ENCODE measurements at places on chromosomes 2 and 18. TPM values are rescaled to one million over a fixed set of nuclear protein-coding genes. Genes with fewer than 3 reads are reported as not detected.

DNA sequence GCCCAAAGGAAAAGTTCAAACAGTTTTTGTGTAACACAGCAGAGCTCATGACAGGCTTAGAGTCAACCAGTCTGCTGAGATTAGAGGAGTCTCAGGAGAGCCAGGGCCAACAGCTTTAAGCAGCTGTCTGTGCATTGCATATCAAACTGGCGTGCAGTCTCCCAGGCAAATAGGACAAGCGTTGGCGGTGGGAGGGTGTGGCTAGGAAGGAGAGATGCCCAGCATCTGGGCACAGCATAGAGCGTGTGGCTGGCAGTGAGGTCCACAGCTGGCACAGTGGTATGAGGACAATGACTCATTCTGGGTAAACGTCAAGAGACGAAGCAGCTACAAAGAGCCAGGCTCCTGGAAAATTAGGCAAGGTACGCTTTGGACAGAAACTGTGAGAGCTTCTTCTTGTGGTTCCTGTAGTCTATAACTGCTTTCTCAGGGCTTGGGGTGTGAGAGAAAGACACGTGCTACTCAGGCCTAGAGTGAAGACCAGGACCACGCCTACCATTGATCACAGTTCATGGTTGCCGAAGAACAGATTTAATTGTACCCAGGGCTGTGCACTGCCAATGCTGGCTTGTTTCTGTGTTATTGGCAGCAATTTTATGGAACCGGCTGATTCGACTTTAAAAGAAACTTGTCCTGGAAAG, 14.8 kb downstream of the ZAP70 start:
- H3K27me3 ChIP-seq: peaks cover 4% of the 10 kb centered on the region
- no peak overlapping the region for H3K4me3 ChIP-seq
- H3K36me3 ChIP-seq: no peaks in the 10 kb centered on the region
- no peaks in the 10 kb centered on the region for H3K4me1 ChIP-seq

DNA sequence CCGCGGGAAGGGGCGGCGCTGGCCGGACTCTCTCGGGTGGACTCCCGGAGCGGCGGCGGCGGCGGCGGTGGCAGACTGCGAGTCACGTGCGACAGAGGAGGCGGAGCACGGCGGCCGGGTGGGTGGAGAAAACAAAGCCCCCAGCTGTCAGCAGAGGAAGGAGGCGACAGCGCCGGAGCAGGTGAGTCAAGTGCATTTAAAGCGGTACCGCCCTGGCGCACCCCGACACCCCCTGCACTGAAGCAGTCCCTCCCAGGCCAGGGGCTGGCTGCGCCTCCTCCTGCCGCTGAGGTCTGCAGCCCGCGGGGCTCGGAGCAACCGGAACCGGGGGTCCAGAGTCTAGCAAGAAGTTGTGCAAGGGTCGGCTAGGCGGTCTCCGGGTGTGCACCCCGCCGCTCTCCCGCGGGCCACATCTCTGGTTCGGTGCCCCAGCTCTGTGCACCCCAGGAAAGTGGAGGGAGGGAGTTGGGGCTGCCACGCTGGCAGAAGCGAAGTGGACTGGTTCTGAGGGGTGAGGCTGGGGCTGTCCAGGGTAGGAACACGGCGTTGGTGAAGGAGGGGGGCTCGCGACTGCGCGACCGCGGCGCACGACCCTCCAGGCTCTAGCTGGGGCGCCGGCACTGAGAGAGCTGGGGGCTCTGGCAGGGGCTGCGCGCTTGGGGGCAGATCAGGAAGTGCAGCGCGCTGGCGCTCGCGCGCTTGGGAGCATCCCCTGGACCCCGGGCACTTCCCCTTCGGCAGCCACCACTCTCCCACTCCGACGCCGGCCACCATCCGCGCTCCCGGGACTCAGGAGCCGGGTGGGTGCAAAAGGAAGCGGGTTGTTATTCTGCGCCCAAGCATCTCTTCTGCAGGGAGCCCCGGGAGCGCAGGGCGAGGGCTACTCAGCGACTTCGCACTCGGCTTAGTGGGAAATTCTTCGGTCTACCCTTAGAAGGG, 64.0 kb upstream of the MAPRE2 start:
- H3K36me3 ChIP-seq: no peaks in the 10 kb centered on the region
- DNase-seq: peak; percentile 44

The CNGA3 gene
- total RNA-seq: under 0.01 TPM

The MC5R gene
- total RNA-seq: not detected

GRCh38 chr2:46610021-46610420, 130.7 kb downstream of the TMEM247 start:
- DNase-seq: no peak
- no peak overlapping the region for H3K27ac ChIP-seq
- no peak overlapping the region for H3K4me3 ChIP-seq

- DNase-seq: no peak
- H3K27ac ChIP-seq: no peak overlapping the region
- no peaks in the 10 kb centered on the region for H3K36me3 ChIP-seq
These were observed 194.4 kb downstream of the RNF144A start for GRCh38 chr2:7111626-7112025.

- no peaks in the 10 kb centered on the region for H3K4me1 ChIP-seq
- no peaks in the 10 kb centered on the region for H3K27me3 ChIP-seq
- no peak overlapping the region for H3K4me3 ChIP-seq
- no peaks in the 10 kb centered on the region for H3K36me3 ChIP-seq
- no peak for DNase-seq
These were observed 186.5 kb upstream of the HS6ST1 start for GRCh38 chr2:128505150-128505490.

- no peaks in the 10 kb centered on the region for H3K27me3 ChIP-seq
- no peaks in the 10 kb centered on the region for H3K36me3 ChIP-seq
- no peaks in the 10 kb centered on the region for H3K4me1 ChIP-seq
- no peak overlapping the region for H3K27ac ChIP-seq
- DNase-seq: no peak
These were observed 19.1 kb downstream of the KLHL23 start for GRCh38 chr2:169752752-169753151.

The DTNB gene
- total RNA-seq: 63.4 TPM

DNA sequence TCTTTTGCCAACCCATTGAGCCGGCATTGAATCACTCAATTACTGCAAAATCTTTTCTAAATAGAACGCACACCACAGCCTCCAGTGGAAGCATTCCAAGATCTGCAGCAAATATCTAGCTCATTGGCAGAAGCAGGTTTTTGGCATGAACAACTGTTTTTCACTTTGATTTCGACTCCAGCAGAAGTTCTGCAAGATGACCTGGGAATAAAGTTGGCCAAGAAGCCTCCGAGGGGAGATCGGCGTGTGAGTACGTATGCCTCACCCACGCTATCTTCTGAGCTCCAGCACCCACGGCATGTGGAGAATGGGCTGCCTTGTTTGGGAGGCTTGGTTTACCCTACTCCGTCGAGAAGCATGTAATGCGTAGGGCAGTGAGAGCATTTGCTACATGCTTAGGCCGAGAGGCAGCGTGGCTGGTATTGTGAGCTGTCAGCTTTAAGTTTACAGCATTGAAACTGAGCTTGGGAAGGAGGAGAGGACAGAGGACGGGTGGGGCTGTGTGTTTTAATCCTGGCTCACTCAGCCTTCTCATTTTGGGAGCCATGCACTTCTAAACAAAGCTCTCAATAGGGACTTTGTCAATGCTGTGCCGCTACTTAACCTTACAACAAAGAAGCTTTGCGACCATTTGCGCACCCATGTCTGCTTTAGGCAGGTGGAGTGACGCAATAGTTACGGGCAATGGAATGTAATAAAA, 10.5 kb downstream of the PCARE start:
- DNase-seq: peak; percentile 50
- H3K27me3 ChIP-seq: no peaks in the 10 kb centered on the region
- H3K4me3 ChIP-seq: peak overlapping the region; percentile 39
- peak overlapping the region; percentile 76 for H3K27ac ChIP-seq

DNA sequence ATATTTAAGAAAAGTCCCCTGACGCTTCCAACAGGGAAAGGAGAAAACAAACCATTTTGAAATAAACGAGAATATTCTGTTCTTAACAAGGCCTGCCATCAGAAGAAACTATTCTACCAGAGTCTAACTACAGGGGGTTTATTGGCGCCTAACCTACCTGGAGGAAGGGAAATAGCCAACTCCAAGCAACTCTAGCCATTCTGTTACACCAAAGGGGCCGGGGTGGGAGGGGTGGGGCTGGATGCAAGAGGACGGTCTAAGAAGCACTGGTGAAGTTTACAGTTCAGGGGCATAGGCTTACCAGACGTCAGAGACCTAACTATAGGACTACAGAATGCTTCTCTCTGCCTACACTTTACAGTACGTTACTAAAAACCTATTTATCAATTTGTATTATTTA, 60.5 kb upstream of the GALNT5 start:
- H3K4me3 ChIP-seq: no peak overlapping the region
- no peak overlapping the region for H3K27ac ChIP-seq
- no peak for DNase-seq
- H3K27me3 ChIP-seq: no peaks in the 10 kb centered on the region
- H3K4me1 ChIP-seq: no peaks in the 10 kb centered on the region

The MYO5B gene
- total RNA-seq: 53.1 TPM

DNA sequence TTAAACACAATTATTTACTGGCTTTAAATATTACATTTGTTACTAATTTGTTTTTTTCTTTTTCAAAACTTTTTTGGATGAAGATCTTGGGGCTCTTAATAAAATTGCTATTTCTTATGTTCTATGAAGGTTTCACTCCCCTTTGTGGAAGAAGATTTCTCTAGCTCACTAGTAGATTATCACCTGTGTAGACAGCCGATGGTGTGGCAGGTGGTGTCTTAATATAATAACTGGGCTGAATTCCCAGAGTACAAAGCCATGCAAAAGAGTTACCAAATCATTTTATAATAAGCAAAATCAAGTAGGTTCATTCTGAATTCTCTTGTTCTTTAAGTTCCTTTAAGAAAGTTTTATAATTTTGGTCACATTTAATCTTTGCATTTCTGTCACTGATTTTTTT, 233.7 kb downstream of the CCDC102B start:
- H3K36me3 ChIP-seq: no peaks in the 10 kb centered on the region
- no peak for DNase-seq
- no peaks in the 10 kb centered on the region for H3K27me3 ChIP-seq
- H3K4me3 ChIP-seq: no peak overlapping the region
- no peak overlapping the region for H3K27ac ChIP-seq

DNA sequence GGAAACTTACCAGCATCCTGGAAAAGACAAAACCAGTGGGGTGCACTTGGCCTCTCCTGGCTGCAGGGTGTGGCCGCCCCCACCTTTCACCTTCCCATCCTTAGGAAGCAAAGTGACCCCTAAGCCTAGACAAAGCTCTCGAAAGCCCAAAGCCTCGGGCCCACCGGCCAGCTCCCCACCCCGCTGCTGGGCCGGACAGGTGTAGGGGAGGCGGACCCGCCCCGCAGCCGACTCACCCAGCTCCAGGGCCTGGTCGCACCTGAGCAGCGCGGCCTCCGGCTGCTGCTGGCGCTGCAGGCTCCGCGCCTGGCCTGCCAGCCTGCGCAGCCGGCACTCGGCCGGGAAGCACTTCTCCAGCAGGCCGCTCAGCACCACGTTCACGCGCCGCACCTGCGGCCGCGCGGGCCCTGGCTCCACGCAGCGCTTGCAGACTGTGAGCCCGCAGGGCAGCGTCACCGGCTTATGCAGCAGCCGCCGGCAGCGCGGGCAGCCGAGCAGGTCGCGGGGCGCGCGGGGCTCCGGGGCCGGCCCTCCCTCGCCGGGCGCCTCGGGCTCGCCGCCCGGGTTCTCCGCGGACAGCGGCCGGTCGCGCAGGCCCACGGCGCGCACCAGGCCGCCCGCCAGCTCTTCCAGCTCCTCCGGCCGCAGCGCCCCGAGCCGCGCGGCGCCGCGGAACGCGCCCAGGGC, 979 bp downstream of the LONRF2 start:
- H3K36me3 ChIP-seq: no peaks in the 10 kb centered on the region
- peak overlapping the region; percentile 57 for H3K4me3 ChIP-seq
- no peak for DNase-seq

The HTR2B gene
- 0.98 TPM for total RNA-seq

GRCh38 chr18:55475467-55475866, 112.5 kb downstream of the TCF4 start:
- H3K36me3 ChIP-seq: no peaks in the 10 kb centered on the region
- H3K27ac ChIP-seq: no peak overlapping the region
- no peaks in the 10 kb centered on the region for H3K4me1 ChIP-seq
- DNase-seq: no peak

- H3K4me3 ChIP-seq: peak overlapping the region; percentile 43
- H3K36me3 ChIP-seq: no peaks in the 10 kb centered on the region
- no peaks in the 10 kb centered on the region for H3K4me1 ChIP-seq
- peak overlapping the region; percentile 58 for H3K27ac ChIP-seq
- no peaks in the 10 kb centered on the region for H3K27me3 ChIP-seq
- no peak for DNase-seq
These were observed 1.2 kb downstream of the TFPI start for GRCh38 chr2:187552828-187553681.

DNA sequence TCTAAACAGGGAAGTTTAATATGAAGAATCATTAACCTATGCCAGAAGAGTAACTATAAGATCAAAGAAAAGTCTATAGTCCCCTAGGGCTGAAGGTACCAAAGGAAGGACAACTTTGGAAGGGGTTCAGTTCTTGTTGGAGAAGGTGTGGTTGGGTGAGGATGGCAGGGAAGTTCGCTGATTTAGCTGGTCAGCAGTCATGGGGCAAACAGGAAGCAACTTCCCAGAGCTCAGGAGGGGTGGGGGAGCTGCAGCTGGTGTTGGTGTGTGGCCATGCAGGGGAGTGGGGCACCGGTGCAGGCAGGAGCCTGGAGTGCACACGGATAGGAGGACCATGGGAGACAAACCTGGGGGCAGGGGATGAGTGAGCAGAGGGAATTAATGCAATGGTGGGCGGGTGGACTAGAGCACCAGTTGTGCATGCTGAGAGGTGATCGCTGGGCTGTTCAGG, 34.0 kb downstream of the FHOD3 start:
- no peaks in the 10 kb centered on the region for H3K36me3 ChIP-seq
- H3K27me3 ChIP-seq: no peaks in the 10 kb centered on the region
- H3K4me1 ChIP-seq: no peaks in the 10 kb centered on the region
- no peak overlapping the region for H3K4me3 ChIP-seq

DNA sequence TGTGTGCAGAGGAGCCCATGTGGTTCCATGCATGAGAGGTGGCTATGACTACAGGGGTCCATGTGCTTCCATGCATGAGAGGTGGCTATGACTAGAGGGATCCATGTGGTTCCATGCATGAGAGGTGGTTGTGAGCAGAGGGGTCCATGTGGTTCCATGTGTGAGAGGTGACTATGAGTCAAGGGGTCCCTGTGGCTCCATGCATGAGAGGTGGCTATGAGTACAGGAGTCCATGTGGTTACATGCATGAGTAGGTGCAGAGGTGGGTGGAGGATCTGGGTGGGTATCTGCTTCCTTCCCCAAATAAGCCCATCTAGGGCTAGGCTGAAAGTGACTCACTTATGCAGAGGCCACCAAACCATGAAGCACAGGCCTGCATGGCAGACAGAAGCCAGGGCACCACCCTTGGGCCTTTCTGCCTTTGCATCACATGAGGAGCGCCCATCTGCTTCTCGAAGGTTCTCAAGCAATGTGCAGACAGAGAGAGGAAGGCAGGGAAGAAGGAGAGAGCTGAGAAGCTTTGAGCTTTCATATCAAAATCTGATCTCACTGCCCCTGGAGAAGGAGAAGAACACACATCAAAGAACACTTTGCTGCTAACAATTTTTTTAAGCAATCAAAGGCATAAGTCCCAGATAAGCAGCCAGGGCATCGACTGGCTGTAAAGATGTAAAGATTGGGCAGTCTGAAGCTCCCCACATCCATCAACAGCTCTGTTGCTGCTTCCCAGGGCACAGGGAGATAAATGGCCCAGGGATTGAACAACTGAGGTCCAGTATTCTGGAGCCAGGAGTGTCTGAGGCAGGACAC, 137.6 kb downstream of the TNS1 start:
- H3K27me3 ChIP-seq: no peaks in the 10 kb centered on the region
- H3K27ac ChIP-seq: no peak overlapping the region
- H3K4me3 ChIP-seq: no peak overlapping the region
- no peak for DNase-seq

- no peaks in the 10 kb centered on the region for H3K27me3 ChIP-seq
- H3K27ac ChIP-seq: no peak overlapping the region
- H3K4me3 ChIP-seq: no peak overlapping the region
- no peaks in the 10 kb centered on the region for H3K4me1 ChIP-seq
- DNase-seq: no peak
These were observed 5.3 kb downstream of the MYL1 start for GRCh38 chr2:210309548-210310233.
